ENCODE measurements at places on chromosomes 1 and 21.
A peak's percentile ranks its signal among the peaks of the same experiment; 100 is the strongest.

DNA sequence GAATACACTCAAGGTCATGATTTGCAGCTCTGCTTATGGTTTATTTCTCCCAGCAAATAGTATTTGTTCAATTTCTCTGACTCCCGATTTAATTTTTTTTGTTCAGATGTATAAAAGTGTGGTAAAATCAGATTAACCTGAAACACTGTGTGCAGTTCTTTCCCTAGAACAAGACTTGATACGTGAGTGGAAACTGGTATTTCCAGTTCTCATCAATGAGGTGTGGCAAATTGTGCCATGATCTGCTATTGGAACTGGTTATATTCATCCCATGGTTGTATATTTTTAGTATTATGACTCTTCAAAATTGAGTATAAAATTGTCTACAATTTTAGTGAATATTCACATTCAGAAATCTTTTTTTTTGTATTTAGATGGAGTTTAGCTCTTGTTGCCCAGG, 76.8 kb upstream of the IVNS1ABP start:
- DNase-seq = no peak

DNA sequence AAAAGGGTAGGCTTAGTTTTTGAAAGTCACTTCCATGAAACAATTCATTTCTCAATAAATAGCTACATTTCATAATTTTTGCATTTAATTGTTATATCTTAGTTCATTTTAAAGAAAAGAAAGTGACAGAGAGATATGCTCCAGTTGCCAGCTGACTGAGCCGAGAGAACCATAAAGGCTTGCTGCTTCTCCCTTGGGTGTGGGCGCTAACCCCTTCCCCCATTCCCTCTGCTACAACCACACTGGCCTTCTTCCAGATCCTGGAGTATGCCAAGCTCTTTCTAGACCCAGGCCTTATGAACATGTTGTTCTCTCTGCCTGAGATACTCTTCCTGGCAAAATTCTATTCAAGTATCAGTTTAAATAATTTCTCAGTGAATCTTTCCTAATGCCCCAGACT, 12.3 kb downstream of the SORT1 start:
- no peak for DNase-seq

GRCh38 chr21:15061279-15061678, 3.5 kb downstream of the NRIP1 start:
- DNase-seq = no peak

GRCh38 chr1:11379851-11380250, 99.1 kb upstream of the DISP3 start:
- no peak for DNase-seq

GRCh38 chr21:26954662-26955121, 12.2 kb downstream of the ADAMTS5 start:
- peak; percentile 11 for DNase-seq

GRCh38 chr21:36079010-36079649, 9.3 kb downstream of the CBR1 start:
- DNase-seq = no peak

DNA sequence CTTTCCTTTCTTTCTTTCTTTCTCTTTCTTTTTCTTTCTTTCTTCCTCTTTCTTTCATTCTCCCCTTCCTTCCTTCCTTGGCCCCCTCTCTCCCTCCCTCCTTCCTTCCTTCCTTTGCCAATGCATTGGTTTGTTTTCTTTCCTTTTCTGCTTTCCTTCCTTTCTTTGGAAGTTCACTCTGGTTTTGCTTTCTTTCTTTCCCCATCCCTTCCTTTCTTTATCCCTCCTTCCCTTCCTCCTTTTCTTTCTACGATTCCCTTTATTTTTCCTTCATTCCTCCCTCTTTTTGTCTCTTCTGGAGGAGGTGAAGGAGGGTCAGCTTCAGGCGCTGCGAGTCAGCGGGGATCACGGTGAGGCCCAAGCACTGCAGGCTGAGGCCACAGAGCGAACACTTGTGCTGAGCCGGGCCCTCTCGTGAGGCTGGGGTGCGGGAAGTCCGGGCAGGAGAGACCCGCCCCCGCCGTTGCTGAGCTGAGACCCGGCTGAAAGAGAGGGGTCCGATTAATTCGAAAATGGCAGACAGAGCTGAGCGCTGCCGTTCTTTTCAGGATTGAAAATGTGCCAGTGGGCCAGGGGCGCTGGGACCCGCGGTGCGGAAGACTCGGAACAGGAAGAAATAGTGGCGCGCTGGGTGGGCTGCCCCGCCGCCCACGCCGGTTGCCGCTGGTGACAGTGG, 1.5 kb downstream of the SIM2 start:
- no peak for DNase-seq

DNA sequence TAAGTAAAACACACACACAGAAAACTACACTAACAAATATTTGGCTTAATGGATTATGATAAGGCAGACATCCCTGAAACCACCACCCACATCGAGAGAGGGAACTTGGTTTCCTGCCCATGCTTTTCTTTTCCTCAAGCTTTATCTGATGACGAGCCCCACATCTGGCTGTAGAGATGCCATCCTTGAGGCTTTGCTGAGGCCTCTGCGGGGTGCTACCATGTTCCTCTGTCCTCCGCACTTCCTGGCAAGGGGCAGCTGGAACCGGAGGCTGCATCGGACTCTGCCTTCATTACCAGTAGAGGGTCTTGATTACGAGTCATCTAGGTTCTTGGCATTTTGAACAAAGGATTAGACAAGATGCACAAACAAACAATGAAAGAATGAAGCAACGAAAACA, 21.7 kb upstream of the C1orf174 start:
- DNase-seq = no peak

DNA sequence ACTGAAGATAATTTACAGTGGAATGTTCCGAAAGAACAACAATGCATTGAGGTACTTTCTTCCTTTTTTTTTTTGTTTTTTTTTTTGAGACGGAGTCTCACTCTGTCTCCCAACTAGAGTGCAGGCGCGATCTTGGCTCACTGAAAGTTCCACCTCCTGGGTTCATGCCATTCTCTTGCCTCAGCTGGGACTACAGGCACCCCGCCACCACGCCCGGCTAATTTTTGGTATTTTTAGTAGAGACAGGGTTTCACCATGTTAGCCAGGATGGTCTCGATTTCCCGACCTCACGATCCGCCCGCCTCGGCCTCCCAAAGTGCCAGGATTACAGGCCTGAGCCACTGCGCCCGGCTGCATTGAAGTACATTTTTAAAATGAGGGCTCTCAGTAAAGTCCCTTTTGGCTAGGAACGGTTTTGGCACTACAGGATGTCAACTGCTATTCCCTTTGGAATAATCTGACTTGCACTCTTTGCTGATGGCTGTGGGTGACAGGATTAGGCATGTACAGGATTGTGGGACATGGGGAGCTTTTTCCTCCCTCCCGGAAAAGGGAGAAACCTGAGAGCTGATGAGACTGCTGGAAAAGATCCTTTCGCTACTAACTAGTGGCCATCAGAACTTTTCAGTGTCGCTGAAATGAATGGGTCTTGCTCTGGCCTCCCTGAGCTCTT, 56.9 kb upstream of the EDEM3 start:
- no peak for DNase-seq

DNA sequence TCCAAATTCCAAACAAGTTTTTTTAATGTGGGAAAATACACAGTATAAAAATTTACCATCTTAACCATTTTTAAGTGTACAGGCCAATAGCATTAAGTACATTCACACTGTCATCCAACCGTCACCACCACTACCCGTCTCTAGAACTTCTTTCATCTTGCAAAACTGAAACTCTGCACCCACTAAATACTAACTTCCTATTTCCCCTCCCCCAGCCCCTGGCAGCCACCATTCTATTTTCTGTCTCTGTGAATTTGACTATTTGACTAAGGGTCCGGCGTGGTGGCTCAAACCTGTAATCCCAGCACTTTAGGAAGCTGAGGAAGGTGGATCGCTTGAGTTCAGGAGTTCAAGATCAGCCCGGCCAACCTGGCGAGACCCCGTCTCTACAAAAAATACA, 36.1 kb downstream of the CLSTN1 start:
- DNase-seq = no peak

DNA sequence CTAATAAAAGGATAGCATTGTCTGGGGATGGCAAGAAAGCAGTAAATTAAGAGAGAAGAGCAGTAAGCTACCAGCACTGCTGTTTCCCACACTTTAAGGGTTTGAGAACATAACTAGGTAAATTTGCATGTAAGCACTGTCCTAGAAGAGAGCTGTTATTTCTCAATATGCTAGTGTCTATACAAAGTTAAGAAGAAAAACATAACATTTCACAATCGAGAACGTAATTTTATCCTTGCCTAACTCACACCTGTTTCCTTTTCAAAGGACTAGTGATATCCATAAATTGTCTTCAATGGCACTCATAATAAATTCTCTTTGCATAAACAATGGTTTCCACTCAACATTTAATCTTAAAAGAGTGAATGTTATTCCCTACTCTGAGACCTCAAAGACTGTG, 576.0 kb downstream of the PTBP2 start:
- no peak for DNase-seq

DNA sequence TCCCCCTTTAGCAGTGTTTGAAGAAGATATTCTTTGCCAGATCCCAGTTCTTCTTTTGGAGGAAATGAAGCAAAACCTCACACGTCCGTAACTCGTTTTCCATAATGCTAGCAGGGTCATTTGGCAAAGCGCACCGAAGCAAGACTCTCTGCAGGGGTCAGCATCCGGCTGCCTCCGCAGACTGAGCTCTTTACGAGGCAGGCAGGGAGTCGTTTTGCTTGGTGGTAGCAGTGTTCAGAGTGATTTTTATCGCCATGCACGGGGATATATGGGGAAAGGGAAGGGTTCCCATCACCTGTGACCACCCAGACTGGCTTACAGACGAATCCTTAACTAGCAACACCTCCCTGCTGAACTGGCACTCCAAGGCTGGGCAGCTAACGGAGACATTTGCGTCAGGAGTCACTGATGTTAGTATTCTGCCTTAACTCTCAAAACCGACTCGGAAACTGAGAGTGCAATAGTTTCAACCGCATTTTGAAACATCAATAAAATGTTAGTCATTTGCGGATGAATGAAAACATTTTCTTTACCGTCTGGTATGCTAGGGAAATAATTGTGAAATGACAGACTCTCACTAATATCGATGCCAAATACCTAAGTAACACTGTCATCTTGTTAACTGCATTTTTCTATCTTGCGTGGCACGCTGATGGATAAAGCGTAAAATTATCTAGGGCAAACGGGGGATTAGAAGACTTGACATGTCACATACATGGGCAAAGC, 2.2 kb upstream of the NEGR1 start:
- peak; percentile 76 for DNase-seq

GRCh38 chr1:211908951-211909350, 78.4 kb upstream of the LPGAT1 start:
- no peak for DNase-seq

GRCh38 chr1:201493757-201494617, 12.9 kb downstream of the CSRP1 start:
- no peak for DNase-seq

- no peak for DNase-seq
Observed at GRCh38 chr21:22174746-22175145, 1176.5 kb downstream of the NCAM2 start.

DNA sequence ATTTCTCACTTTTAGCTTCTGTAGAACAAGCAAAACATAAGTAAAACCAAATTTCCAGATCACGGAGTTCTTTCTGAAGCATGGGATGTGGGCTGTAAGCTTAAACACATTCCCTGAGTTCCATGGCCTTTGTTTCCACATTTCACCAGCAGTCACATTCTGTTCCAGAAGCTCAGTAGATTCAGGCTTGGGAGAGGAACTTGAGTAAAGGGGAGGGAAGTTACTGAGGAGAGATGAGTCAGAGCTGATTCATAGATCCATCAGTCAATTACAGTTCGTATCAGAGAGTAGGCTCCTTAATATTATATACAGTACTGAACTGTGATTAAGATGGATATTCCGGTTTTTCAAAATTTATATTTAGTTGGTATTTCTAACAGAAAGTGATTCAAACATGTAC, 614.3 kb downstream of the NCAM2 start:
- DNase-seq = peak; percentile 2

GRCh38 chr1:168734946-168735345, 5.9 kb upstream of the DPT start:
- DNase-seq = no peak

DNA sequence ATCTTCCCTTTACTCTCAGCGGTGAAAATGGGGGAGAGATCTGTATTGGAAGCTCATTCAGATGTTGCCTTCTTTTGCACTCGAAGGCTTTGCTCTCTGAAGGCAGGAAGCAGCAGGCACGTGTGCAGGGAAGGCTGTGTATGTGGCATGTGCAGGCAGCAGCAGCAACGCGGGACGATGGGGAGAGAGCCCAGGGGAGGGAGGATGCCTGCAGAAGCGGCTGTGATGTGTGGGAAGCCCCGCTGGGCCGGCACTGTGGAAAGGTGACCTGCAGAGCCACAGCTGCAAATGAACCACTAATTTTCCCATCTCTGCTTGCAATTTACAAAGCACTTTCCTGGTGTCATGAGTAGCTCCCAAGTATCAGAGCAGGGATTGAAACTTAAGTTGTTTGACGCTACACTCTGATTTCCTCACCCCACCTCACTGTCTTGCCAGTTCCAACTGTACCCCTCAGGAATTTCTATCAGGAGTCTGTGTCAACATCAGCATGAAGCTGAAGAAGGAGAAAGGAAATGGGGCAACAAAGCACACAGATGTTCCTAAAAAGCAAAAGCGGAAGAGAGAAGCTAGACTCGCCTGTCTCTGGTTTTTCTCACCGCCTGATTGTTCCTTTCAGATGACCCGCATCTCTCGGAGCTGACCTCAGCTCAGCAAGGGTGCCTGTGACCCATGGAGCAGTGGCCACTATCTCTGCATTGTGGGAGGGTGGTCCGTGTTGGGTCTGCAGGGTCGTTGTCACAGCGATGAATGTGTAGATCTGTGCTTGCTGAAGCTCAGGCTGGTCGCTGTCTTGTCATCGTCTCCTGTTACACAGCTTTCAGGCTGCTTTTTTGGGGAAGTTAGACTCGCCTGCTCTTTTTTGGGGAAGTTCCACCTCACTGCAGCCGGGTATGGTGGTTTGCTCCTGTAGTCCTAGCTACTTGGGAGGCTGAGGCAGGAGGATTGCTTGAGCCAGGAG, 156.1 kb downstream of the KIF26B start:
- no peak for DNase-seq

DNA sequence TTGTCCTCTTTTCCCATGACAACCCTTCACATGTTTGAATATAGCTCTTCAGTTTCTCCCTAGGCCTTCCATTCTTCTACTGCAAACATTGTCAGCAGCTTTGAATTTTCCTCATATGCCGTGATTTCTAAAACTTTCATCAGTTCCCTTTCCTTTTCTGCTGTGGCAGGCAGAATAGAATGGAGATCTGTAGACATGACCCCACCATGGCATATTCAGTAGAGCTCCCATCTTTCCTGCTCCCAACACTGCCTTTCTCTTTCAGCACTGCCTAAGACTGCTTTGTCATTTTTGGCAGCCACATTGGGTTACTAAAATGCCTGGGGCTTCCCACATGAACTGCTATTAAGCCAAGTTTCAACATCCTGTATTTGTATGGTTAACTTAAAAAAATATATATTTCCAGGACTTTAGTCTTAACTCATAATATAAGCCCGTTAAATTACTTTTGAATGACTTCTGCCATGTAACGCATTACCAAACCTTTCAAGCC, 60.9 kb downstream of the TBX19 start:
- DNase-seq = no peak

GRCh38 chr1:110212169-110213142, 2.3 kb downstream of the KCNC4 start:
- DNase-seq = no peak

GRCh38 chr1:202247104-202247503, 53.5 kb downstream of the LGR6 start:
- DNase-seq = no peak
